ENCODE measurements at places on chromosomes 5 and 9. TPM values are rescaled to one million over a fixed set of nuclear protein-coding genes. Genes with fewer than 3 reads are reported as not detected.
A peak's percentile ranks its signal among the peaks of the same experiment; 100 is the strongest.

DNA sequence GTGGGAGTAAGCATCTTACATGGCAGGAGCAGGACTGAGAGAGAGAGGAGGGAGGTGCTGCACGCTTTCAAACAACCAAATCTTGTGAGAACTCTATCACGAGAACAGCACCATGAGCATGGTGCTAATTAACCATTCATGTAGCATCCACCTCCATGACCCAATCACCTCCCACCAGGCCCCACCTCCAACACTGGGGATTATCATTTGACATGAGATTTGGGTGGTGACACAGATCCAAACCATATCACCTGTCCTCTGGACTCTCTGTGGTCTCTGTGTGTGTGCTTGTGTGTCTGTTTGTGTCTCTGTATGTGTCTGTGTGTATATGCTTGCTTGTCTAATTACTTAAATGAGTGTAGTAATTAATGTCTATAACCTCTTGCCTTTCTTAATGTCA lies 31.1 kb downstream of the SEC61B start:
- no peak overlapping the region for H3K4me3 ChIP-seq
- no peaks in the 10 kb centered on the region for H3K4me1 ChIP-seq
- H3K36me3 ChIP-seq = no peaks in the 10 kb centered on the region
- no peak for DNase-seq
- H3K27ac ChIP-seq = no peak overlapping the region

DNA sequence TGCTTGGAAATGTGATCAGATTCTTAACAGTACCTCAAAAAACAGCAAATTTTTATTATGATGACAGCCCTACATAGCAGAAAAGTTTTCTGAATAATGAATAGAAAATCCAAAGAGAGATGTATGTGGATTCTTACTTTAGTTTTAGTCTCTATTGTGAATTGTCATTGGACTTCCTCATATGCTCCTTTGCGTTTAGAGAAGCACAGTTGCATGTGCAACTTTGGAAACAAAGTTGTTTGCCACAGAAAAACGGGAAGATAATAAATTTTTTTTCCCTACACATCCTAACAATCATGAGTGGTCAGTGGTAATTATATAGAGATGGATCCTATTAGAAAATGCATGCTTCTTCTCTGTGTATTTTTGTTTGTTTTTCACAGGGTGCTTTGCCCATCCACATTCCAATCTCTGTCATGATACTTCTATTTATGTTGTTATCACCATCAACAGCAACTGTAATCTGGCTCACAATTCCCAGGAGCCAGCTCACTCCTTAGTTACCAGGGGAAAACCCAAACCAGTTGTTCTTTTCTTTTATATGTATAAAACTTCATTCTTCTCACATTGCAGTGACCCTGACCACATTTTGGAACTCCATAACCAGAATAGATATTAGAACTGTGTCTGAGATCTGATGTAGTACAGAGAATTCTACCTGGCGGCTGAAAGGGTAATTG lies 118.7 kb downstream of the NDUFS4 start:
- no peaks in the 10 kb centered on the region for H3K27me3 ChIP-seq
- peak overlapping the region; percentile 24 for H3K27ac ChIP-seq
- no peak overlapping the region for H3K4me3 ChIP-seq
- H3K4me1 ChIP-seq = peaks cover 20% of the 10 kb centered on the region
- H3K36me3 ChIP-seq = peaks cover 6% of the 10 kb centered on the region

GRCh38 chr5:34833090-34833489 lies 5.9 kb upstream of the TTC23L start:
- H3K27ac ChIP-seq = no peak overlapping the region
- no peak overlapping the region for H3K4me3 ChIP-seq
- H3K4me1 ChIP-seq = no peaks in the 10 kb centered on the region
- H3K27me3 ChIP-seq = no peaks in the 10 kb centered on the region
- H3K36me3 ChIP-seq = no peaks in the 10 kb centered on the region

DNA sequence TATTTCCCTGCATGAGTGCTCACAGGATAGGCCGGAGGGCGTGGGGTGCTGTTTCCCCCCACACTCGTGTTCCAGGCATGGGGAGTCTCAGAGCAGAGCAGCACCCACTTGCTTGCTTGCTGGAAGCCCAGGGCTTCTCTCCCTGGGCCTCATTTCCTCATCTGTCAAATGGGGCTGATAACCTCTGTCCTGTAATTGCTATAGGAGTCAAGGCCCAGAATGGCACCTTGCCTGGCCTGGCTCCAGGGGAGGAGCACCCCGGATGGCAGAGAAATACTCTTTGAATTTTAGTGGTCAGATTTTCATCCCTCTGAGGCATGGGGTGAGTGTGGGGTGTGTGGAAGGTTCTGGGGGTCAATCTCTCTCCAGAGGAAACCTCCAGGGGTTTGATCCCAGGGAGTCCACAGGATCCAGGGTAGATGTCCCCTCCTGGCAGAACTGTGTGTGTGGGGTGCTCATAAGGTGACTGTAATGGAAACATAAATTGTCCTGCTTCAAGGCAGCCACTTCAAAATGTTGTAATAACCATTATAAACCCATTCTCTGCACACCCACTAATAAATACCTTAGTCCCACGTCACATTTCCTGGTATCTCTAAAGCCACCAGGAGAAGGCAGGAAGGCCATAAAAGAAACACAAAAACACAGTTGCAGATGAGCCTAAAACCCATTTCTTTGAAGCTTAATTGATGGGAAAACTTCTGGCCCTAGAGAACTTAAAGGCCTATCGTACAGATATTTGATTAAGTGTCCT lies 272.2 kb downstream of the FSTL4 start:
- no peak for DNase-seq
- no peak overlapping the region for H3K27ac ChIP-seq
- no peaks in the 10 kb centered on the region for H3K4me1 ChIP-seq
- no peaks in the 10 kb centered on the region for H3K27me3 ChIP-seq

DNA sequence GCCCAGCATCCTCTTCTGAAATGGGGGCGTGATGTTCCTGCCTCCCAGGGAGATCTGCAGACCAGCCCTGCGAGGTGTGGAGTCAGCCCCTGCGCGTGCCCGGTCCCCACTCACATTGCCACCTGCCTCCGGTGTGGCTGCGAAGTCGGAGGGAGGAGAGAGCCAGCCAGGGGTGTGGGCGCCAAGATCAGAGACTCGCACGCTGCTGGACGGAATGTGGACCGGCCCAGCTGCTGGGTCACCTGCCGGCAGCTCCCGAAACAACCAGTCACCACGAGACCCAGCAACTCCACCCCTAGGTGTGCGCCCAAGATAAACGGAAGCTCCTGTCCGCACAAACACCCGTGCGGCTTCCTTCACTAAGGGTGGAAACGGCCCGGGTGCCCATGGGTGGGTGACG lies 51.1 kb upstream of the EGFL7 start:
- peaks cover 5% of the 10 kb centered on the region for H3K4me1 ChIP-seq
- DNase-seq = no peak
- H3K36me3 ChIP-seq = no peaks in the 10 kb centered on the region
- H3K27me3 ChIP-seq = no peaks in the 10 kb centered on the region

- H3K27me3 ChIP-seq = no peaks in the 10 kb centered on the region
- no peaks in the 10 kb centered on the region for H3K4me1 ChIP-seq
- no peak overlapping the region for H3K4me3 ChIP-seq
- no peak overlapping the region for H3K27ac ChIP-seq
Observed at GRCh38 chr9:33439731-33440130, 7.7 kb downstream of the AQP3 start.

DNA sequence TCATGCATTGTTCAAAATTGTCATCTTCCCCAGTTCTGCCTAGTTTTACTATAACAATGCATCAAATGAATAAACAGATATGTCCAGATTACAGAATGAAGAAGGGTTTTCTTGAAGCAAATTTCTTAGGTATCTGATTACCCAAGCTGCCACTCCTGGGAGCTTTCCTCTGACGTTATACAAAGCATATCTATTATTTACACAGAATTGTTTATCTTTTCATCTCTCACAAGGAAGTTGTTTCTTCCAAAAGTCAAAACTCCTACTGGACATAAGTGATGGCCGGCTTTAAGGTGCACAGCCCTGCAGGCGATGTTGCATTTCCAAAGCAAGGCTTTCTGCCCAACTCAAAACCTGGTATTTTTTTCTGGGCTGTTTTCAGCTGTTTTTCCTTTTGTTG lies 73.4 kb upstream of the ANKH start:
- no peak overlapping the region for H3K4me3 ChIP-seq
- H3K36me3 ChIP-seq = no peaks in the 10 kb centered on the region

- no peaks in the 10 kb centered on the region for H3K4me1 ChIP-seq
- DNase-seq = peak; percentile 57
- H3K27ac ChIP-seq = no peak overlapping the region
- no peak overlapping the region for H3K4me3 ChIP-seq
- peaks cover 4% of the 10 kb centered on the region for H3K36me3 ChIP-seq
Observed at GRCh38 chr5:75588666-75589065, 22.6 kb upstream of the ANKDD1B start.

- no peaks in the 10 kb centered on the region for H3K27me3 ChIP-seq
- no peak overlapping the region for H3K27ac ChIP-seq
- no peak overlapping the region for H3K4me3 ChIP-seq
- no peaks in the 10 kb centered on the region for H3K4me1 ChIP-seq
Observed at GRCh38 chr5:167793700-167794099, 497.7 kb upstream of the WWC1 start.

GRCh38 chr9:99693888-99694287 lies 127.8 kb upstream of the NR4A3 start:
- no peaks in the 10 kb centered on the region for H3K36me3 ChIP-seq
- H3K4me3 ChIP-seq = no peak overlapping the region
- H3K27me3 ChIP-seq = no peaks in the 10 kb centered on the region
- H3K4me1 ChIP-seq = no peaks in the 10 kb centered on the region
- no peak for DNase-seq

Gene OTP
- polyA plus RNA-seq = not detected

- H3K27ac ChIP-seq = no peak overlapping the region
- no peaks in the 10 kb centered on the region for H3K36me3 ChIP-seq
- H3K4me3 ChIP-seq = no peak overlapping the region
- no peaks in the 10 kb centered on the region for H3K27me3 ChIP-seq
Observed at GRCh38 chr5:103883143-103883542, 320.6 kb upstream of the NUDT12 start.

DNA sequence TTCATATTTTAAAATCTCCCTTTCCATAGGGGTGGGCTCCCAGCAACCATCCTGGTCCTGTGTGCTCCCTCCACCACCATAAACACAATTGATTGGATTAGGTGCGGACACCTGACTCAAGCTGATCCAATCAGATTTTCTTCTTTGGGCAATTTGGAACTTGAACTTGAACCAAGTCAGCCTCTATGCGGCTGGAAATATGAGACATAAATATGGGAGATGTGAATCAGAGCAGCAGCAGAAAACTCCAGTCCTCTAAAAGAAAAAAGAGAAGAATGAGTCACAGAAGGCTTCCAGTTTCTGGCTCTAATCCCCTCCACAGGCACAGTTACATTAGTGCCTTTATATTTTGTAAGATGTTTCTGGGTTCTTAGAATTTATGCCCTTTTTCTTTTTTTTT lies 306.6 kb downstream of the MLLT3 start:
- H3K4me3 ChIP-seq = no peak overlapping the region
- peaks cover 16% of the 10 kb centered on the region for H3K4me1 ChIP-seq
- H3K27me3 ChIP-seq = no peaks in the 10 kb centered on the region
- no peak overlapping the region for H3K27ac ChIP-seq
- peak; percentile 63 for DNase-seq
